ENCODE measurements at places on chromosomes 7 and 10.

DNA sequence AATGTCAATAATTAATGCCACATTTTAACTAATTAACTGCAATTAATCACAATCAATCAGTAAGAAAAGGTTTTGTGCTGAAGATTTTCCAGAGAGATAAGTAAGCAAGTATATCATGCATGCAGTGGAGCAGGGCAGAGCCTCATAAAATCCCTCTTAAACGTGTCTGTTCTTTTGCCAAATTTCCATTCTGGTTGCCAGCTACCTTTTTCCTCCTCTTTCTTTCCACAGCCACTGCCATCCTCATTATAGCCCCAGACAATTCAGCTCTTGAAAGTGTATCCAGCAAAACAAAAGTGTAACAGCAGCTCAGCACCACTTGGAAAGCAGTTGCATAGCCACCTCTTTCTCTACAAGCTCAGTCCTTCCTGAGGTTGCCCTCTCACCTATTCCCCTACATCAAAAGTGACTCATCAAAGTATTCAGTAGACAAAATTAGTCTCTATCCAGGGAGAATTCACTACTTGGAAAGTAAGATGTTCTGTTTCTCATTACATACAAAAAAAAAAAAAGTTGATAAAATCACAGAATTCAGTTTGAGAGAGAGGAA, 26.9 kb upstream of the EPHB6 start:
- DNase-seq, result no peak

DNA sequence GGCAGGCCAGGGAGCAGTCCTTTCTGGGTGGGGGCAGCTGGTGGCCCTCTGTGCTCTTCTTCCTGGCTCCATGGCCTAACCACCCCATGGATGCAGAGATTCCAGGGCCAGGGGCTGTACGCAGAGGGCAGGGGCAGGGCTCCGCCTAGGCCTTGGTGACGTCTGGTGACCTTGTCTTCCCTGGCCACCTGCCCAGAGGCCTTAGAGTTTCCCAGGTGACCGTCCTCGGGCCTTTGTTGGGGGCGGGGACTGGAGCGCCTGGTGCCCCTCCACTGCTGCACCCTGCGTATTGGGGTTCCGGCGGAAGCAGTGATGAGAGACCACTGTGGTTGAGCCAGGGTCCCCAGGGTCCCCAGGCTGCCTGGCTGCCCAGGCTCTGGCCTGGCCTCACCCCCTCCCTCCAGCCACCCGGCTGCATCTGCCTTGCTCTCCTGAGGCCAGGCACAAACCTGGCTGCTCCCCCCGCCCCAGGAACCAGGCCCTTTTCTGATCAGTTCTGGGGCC, 10.3 kb downstream of the PWWP2B start:
- DNase-seq, result no peak

- DNase-seq, result no peak
Measured at GRCh38 chr10:60718886-60719285, 59.4 kb upstream of the CDK1 start.

- no peak for DNase-seq
Measured at GRCh38 chr10:128050936-128051335, 75.3 kb downstream of the MKI67 start.

GRCh38 chr7:152865461-152865860, 105.9 kb downstream of the ACTR3B start:
- no peak for DNase-seq

DNA sequence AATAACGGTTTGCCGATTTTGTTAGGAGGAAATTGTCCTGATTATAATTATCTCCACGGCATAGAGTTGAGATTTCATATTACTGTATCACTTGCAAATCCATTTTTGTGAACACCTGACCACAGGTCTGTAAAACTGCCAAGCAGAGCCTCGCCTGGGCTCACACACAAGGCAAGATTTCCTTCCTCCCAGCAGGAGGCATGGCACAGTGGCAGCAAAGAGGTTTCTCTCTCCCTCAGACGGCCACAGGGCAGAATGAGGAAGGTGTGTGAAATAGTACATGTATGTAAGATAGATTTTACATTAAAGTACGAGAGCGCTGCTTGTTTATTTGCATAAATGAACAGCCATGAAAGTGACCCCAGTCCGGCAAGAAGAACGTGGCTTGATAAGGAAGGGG, 130.1 kb downstream of the CELF2 start:
- no peak for DNase-seq

DNA sequence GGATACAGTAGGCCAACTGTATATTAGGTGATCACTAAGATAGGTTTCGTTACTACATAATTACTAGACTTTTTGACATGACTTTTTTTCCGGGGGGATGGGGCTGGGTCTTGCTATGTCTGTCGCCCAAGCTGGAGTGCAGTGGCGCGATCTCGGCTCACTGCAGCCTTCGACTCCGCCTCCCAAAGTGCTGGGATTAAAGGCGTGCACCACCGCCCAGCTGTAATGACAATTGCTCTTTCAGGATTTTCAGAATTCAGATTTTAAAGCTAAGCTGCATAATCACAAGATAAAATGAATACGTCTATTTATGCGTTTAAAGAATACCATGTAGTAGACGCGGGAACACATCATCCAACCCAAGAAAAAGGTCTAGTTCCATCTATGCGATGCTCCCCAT, 982 bp downstream of the IDI1 start:
- DNase-seq, result no peak

DNA sequence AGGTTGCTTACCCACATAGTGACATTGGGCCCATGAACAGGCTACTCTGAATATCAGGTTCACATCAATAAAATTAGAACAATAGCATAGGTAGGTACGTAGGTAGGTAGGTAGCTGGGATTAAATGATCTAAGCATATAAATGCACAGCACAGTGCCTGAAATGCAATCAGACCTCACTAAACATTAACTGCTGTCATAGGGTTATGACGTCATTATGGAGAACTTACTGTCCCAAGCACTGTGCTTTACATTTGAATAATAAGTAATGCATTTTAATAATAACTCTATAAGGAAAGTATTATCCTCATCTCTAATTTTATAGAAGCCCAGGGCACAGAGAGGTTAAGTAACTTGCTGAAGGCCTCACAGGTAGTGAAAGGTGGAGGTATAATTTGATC, 112.5 kb downstream of the RPS24 start:
- DNase-seq, result no peak

DNA sequence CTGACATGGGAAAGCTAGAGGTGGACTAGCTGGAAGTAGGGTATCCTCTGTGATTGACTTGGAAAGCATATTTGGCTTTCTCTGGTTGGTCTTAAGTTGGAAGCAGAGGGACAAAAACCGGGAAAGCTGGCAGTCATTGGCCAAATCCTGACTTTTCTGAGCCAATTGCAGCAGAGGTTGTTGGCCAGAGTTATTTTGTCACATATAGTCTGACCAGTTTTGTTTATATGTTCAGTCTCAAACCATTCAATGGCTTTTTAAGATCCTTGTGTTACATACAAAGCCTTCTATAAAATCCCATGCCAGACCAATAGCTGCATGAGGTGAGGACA, 6.3 kb downstream of the CFAP69 start:
- DNase-seq, result no peak

GRCh38 chr10:93718937-93719725, 16.7 kb upstream of the FRA10AC1 start:
- DNase-seq, result no peak

DNA sequence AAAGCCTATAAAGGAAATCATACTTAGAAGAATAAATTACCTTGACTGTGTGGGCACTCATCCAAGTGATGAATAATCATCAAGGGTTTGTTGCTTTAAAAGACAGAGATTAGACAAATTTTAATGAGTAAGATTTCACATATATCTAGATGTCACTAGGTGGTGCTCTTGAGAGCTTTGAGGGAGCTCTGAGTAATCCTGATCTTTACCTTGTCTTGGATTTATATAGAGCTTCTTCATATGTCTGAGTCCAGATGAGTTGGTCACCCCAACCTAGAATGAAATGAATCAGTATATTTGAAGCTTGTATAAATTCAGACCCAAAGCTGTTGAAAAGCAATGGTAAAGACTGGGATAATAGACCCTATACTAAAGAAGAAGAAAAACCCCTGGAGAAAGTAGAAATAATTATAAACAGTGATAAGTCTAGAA, 3.7 kb downstream of the AGR2 start:
- DNase-seq, result no peak

- no peak for DNase-seq
Measured at GRCh38 chr7:29400437-29400836, 163.2 kb upstream of the PRR15 start.

DNA sequence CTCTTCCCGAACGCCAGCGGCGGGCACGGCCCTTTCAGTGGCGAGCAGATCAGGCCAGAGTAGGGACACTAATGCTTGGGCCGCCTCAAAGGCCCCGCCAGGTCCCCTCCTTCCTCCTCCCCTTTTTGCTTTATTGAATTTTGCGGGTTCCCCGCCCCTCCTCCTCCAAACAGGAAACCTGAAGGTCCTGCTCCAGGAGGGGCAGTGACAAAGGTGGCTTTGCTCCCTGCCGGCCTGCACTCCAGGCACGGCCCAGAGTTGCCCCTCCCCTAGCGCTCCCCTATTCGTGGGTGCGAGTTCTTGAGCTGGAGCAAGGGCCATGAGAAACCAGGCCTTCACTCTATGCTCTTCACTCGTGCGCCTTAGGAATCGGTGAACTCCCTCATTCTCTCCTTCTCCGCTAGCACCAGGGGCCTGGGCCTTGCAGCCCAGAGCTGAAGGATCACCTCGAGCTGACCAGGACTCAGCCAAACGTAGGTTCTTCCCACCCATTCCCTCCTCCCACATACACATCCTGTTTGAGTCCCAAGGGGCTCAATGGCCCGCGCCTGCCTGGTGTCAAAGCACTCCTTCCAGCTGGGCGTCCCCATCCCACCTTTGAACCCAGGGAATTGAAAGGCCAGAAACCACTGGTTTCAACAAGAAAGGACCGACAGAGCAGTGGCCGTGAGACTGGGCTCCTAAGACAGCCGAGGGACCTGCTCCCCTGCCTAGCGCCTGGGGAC, 619 bp upstream of the HOXA6 start:
- no peak for DNase-seq

GRCh38 chr10:91424016-91424415, 13.9 kb downstream of the HECTD2 start:
- DNase-seq, result no peak
